ENCODE measurements at places on chromosomes 11 and 22.

GRCh38 chr22:46061501-46062231 is 84.7 kb upstream of the WNT7B start:
- DNase-seq = no peak

GRCh38 chr11:12950670-12951069 is 58.4 kb upstream of the RASSF10 start:
- DNase-seq = no peak

- DNase-seq = peak; percentile 4
These were observed 38.4 kb upstream of the THY1 start for GRCh38 chr11:119461229-119461963.

GRCh38 chr11:94751786-94752185 is 16.4 kb upstream of the AMOTL1 start:
- no peak for DNase-seq

DNA sequence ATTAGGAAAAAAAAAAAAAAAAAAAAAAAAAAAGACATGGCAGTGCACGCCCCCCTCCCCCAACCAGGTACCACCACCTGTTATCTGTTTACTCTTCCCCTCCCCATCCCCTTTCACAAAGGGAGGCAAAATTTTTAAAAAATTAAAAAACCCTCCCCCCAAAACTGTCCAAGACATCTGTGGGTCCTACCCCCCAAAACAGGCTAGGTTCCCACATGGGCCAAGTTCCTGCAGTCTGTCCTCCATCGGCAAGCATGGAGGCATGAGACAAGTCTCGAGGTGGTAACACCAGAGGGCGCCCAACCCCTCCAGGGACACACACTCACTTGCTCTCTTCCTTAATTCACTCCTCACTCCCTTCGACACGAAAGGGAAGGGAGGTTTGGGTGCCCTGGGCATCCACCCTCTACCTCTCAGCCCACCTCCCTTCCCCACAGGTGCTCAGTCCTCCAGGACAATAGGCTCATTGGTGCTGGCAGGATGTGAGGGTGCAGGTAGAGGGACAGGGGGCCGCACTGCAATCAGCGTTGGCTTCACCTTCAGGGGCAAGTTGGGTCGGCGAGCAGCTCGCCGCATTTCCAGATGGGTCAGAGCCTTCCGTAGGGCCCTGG is 2.2 kb upstream of the TUT1 start:
- peak; percentile 42 for DNase-seq

- DNase-seq = peak; percentile 47
These were observed 759 bp downstream of the DESI1 start for GRCh38 chr22:41619979-41620588.

GRCh38 chr11:20000351-20001134 is 159.7 kb downstream of the DBX1 start:
- DNase-seq = peak; percentile 89

- DNase-seq = no peak
These were observed 936.2 kb upstream of the CHORDC1 start for GRCh38 chr11:91158891-91159537.

GRCh38 chr11:35005141-35005780 is 88.8 kb downstream of the PDHX start:
- DNase-seq = no peak
